A549 treated with dexamethasone at 1 μM for 4 hours (cell line): ENCODE measurements at places on chromosomes 1 and 21. TPM values are rescaled to one million over a fixed set of nuclear protein-coding genes. Genes with fewer than 3 reads are reported as not detected.

Gene PADI3
- 0.86 to 1.1 TPM (median 0.98 TPM) in 5 replicates for total RNA-seq

Gene PGBD5
- total RNA-seq, result 0.35 to 0.60 TPM (median 0.41 TPM) in 5 replicates

Gene KIF2C
- 31.9 to 38.9 TPM (median 36.7 TPM) in 5 replicates for total RNA-seq

Gene TMEM125
- 0.14 TPM in 1 of 5 replicates, not detected in the others for total RNA-seq

Gene SPTA1
- not detected in 5 replicates for total RNA-seq

Gene HFM1
- 0.07 to 0.14 TPM in 2 of 5 replicates, not detected in the others for total RNA-seq

Gene RASAL2
- 14.3 to 24.8 TPM (median 18.7 TPM) in 5 replicates for total RNA-seq

Gene GPR37L1
- 0.12 to 0.18 TPM (median 0.14 TPM) in 5 replicates for total RNA-seq

Gene C4BPB
- total RNA-seq, result 0.89 to 2.1 TPM (median 1.3 TPM) in 5 replicates

Gene OR2T35
- not detected in 5 replicates for total RNA-seq

Gene CCDC27
- not detected in 5 replicates for total RNA-seq

Gene PTGER3
- total RNA-seq, result 0.02 TPM in 1 of 5 replicates, not detected in the others

Gene TSPAN2
- 0.63 to 1.2 TPM (median 0.84 TPM) in 5 replicates for total RNA-seq

Gene ACKR1
- total RNA-seq, result 0.05 to 0.20 TPM (median 0.07 TPM) in 3 of 5 replicates, not detected in the others

Gene DAB1
- total RNA-seq, result not detected in 5 replicates

Gene PCP4L1
- total RNA-seq, result 0.07 to 0.12 TPM (median 0.09 TPM) in 3 of 5 replicates, not detected in the others

Gene CFHR3
- total RNA-seq, result 0.06 to 0.21 TPM (median 0.12 TPM) in 4 of 5 replicates, not detected in the other

Gene NECTIN4
- 1.6 to 3.5 TPM (median 2.2 TPM) in 5 replicates for total RNA-seq

Gene H6PD
- 5.0 to 9.6 TPM (median 7.9 TPM) in 5 replicates for total RNA-seq

Gene PCAT6
- 2.3 to 4.8 TPM (median 4.2 TPM) in 5 replicates for total RNA-seq

Gene FCGR1A
- not detected in 5 replicates for total RNA-seq

Gene TEDDM1
- total RNA-seq, result not detected in 5 replicates

Gene TNFRSF8
- 0.08 to 0.13 TPM (median 0.12 TPM) in 5 replicates for total RNA-seq

Gene GJB3
- 10.9 to 20.9 TPM (median 15.7 TPM) in 5 replicates for total RNA-seq

Gene ADGRL2
- 7.2 to 9.5 TPM (median 9.3 TPM) in 5 replicates for total RNA-seq

Gene ADCY10
- 0.04 to 0.14 TPM (median 0.12 TPM) in 4 of 5 replicates, not detected in the other for total RNA-seq

Gene HPDL
- 2.7 to 3.5 TPM (median 3.2 TPM) in 5 replicates for total RNA-seq

Gene RHBDL2
- 1.9 to 2.3 TPM (median 2.2 TPM) in 5 replicates for total RNA-seq

Gene FCRL4
- total RNA-seq, result not detected in 5 replicates

Gene SYCP1
- total RNA-seq, result not detected in 5 replicates

Gene LAD1
- total RNA-seq, result 0.90 to 2.2 TPM (median 1.4 TPM) in 5 replicates

Gene CBS
- total RNA-seq, result 8.8 to 13.7 TPM (median 12.7 TPM) in 5 replicates

Gene S100A7
- total RNA-seq, result not detected in 5 replicates

Gene CYP4A11
- total RNA-seq, result not detected in 5 replicates

Gene TLR5
- 0.12 to 0.29 TPM (median 0.25 TPM) in 5 replicates for total RNA-seq

Gene TNNT2
- total RNA-seq, result 0.22 to 0.67 TPM (median 0.26 TPM) in 5 replicates

Gene VWA5B1
- not detected in 5 replicates for total RNA-seq

Gene PIGR
- total RNA-seq, result not detected in 5 replicates

Gene SPATA46
- total RNA-seq, result not detected in 5 replicates

Gene TCHH
- total RNA-seq, result 0.25 to 0.33 TPM (median 0.26 TPM) in 5 replicates

Gene OPTC
- total RNA-seq, result not detected in 5 replicates

Gene KRTAP11-1
- 0.09 TPM in 1 of 5 replicates, not detected in the others for total RNA-seq

Gene COA6
- 75.8 to 92.6 TPM (median 82.2 TPM) in 5 replicates for total RNA-seq

Gene PFDN2
- 97.6 to 118 TPM (median 102 TPM) in 5 replicates for total RNA-seq

Gene F13B
- 0.05 to 0.11 TPM (median 0.06 TPM) in 4 of 5 replicates, not detected in the other for total RNA-seq

Gene PTPRC
- not detected in 5 replicates for total RNA-seq

Gene UBE2U
- not detected in 5 replicates for total RNA-seq

Gene ZBTB8A
- 3.4 to 5.0 TPM (median 4.0 TPM) in 5 replicates for total RNA-seq

Gene MLLT11
- 11.9 to 15.4 TPM (median 14.5 TPM) in 5 replicates for total RNA-seq

Gene NOS1AP
- 0.14 to 0.40 TPM (median 0.27 TPM) in 5 replicates for total RNA-seq

Gene PDZK1
- total RNA-seq, result 0.80 to 1.5 TPM (median 1.1 TPM) in 5 replicates

Gene GUK1
- 108 to 153 TPM (median 145 TPM) in 5 replicates for total RNA-seq

Gene GBP7
- not detected in 5 replicates for total RNA-seq

Gene PCNT
- total RNA-seq, result 10.9 to 16.1 TPM (median 15.2 TPM) in 5 replicates

Gene SH3BGR
- 0.26 to 1.4 TPM (median 0.60 TPM) in 5 replicates for total RNA-seq

Gene LY9
- 0.07 to 0.16 TPM (median 0.12 TPM) in 4 of 5 replicates, not detected in the other for total RNA-seq

Gene AMY1C
- total RNA-seq, result not detected in 5 replicates

Gene S100A7A
- total RNA-seq, result not detected in 5 replicates

Gene MRAP
- total RNA-seq, result not detected in 5 replicates

Gene TMCC2
- 1.2 to 1.7 TPM (median 1.5 TPM) in 5 replicates for total RNA-seq
